ENCODE measurements at places on chromosomes 5 and 9.

GRCh38 chr5:86536396-86536795 lies 81.3 kb upstream of the COX7C start:
- DNase-seq: no peak

GRCh38 chr5:16852251-16853005 lies 83.7 kb downstream of the MYO10 start:
- DNase-seq: no peak

DNA sequence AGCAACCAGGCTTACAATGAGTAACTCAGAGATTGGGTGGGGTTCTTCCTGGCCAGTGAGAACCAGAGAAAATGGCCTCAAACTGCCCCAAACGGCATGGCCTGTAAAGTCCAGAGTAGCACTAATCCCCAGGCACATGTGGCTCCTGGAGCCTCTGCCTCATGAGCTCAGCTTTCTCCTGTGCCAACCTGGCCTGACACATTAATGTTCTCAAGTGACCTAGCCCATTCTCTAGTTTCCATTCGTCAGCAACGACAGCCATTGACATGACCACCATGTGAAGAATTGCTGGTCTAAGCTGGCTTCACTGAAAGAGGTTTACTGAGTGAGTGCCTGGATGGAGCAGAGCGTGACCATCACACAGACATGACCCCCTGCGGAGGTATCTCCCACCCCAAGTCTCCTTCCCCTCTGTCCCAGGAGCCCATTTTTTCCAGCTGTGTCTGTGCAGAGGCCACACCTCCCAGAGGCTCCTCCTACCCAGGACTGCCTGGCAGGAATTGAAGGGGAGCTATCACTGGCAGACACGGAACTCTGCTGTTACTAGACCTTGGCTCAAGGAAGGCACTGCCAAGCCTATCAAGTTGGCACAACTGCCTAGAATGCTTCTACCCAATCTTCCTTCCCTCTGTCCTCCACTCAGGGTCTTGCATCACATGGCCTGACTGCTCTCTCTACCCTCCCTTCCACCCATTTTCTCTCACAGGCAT lies 59.0 kb upstream of the BOD1 start:
- DNase-seq: no peak

- DNase-seq: no peak
Measured at GRCh38 chr9:89606624-89607311, 2.0 kb downstream of the GADD45G start.

GRCh38 chr5:122499585-122499984 lies 187.5 kb downstream of the SNCAIP start:
- no peak for DNase-seq
